Stimulated activated CD8-positive, alpha-beta memory T cell treated with anti-CD3 and anti-CD28 coated beads, Interleukin-7, amount 100 ng/mL, for 4 hours (primary cell): ENCODE measurements at places on chromosomes 1 and 21.
A peak's percentile ranks its signal among the peaks of the same experiment; 100 is the strongest.

DNA sequence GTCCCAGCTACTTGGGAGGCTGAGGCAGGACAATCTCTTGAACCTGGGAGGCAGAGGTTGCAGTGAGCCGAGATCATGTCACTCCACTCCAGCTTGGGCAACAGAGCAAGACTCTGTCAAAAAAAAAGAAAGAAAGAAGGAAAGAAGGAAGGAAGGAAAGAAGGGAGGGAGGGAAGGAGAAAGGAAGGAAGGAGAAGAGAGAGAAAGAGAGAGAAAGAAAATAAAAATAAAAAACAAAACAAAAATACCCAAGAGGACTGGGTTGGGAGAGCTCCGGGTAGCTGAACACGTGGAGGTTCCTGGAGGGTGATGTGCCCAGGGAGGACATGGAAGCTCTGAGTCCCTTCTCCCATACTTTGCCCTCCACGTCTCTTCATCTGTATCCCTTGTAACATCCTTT lies 45.7 kb upstream of the CITED4 start:
- DNase-seq = no peak

GRCh38 chr1:220685879-220686278 lies 4.3 kb upstream of the C1orf115 start:
- DNase-seq = no peak

- DNase-seq = no peak
Observed at GRCh38 chr1:54285815-54286345, 85.9 kb downstream of the MRPL37 start.

DNA sequence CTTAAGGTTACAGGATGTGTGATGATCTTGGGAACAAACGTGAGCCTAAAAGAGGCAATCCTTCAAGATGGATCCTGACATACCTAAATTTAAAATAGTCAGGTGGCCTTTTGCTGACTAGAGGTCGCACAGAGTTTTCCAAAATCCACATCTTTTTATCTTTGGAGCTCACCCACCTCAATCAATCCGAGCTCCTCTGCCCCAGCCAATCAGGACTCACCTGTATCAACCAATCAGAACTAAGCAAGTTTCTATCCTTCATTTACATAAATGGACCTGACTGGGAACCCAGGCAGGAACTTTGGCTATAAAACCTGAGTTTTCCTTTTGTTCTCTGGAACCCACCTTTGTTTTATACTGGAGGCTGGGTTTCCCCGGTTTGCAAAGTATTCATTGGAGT lies 16.2 kb downstream of the DNAJC11 start:
- no peak for DNase-seq

- DNase-seq = no peak
Observed at GRCh38 chr1:208369658-208370057, 125.5 kb upstream of the PLXNA2 start.

- DNase-seq = no peak
Observed at GRCh38 chr1:114088392-114089299, 65.0 kb downstream of the SYT6 start.

DNA sequence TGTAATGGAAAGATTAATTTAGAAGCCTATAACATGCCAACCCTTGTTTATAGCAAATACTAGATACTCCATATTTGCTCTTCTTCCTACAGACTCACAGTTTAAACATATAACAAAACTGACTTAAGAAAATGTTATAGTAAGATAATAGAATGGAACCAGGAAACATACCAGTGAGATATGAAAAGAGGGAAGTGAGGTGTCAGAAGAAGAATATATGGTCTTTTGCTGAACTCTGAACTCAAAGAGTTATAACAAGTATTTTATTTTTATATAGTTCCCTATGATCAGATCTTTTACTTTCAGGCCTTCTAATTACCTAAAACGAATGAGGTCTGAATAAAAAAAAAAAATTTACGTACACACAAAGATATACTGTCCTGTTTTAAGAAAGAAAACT lies 20.9 kb downstream of the TMED5 start:
- DNase-seq = no peak

DNA sequence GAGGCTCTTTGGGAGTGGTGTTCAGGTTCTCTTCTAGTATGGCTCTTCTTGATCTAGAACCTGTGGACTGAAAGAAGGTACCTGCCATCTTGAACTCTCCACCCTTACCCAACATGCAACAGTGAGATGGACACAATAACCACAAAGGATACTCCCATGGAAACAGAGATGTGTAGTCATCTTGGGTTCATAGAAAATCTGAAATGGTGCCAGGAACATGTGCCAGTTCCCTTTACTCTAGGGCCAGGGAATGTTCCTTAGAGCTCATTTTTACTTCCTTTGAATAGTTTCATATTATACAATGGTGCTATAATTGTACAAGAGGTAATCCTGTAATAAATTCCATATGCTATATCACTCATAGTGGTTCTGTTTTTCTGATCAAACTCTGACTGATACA lies 13.2 kb upstream of the SCYL3 start:
- DNase-seq = no peak

GRCh38 chr1:65247419-65248359 lies 61.7 kb upstream of the DNAJC6 start:
- DNase-seq = no peak

DNA sequence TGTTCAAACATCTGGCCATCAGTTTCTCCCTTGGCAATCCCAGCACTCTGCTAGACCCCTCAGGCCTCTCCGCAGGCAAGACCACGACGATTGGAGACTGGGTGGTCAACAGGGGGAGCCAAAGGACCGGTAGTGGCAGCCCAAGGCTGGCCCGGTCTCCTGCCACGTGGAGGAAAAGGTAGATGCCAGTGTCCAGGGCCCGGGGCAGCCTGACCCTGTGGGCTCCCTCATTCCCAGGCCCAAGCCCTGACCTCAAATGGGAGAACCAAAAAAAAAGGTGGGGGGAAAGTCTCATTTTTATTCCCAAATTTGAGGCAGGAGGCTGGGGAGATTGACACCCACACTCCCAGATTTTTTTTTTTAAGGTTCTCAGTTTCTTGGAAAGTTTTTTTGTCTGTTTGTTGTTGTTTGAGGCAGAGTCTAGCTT lies 24.8 kb downstream of the S100A6 start:
- DNase-seq = peak; percentile 62

DNA sequence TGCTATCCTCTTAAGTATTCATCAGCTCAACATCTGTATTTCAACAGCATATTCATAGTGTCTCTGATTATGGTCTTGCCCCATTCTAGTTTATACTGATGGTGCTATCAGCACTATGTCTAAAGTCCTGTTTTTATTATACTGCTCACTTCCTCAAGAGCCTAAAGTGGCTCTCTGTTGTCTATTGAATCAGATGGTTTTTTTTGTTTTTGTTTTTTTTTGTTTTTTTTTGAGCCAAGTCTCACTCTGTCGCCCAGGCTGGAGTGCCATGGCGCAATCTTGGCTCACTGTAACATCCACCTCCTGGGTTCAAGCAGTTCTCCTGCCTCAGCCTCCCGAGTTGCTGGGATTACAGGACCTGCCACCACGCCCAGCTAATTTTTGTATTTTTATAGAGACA lies 6.1 kb downstream of the STX12 start:
- DNase-seq = no peak

DNA sequence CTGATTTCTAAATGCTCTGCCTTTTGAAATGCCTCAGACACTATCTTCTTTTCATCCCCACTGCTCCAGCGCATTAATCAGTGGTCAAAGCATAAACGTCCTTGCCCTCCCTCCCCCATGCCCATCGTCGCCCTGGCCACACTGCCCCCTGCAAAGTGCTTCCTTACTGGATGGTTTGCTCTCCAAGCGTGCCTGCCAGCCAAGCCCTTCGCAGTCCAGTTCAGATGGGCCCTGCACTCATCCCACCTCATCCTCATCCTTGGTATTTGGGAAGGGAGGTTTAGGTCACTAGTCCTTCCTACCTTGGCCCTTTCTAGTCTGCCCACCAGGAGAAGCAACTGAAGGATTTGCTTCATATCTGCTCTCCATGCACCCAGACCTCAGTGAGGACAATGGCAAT lies 3.1 kb downstream of the GJA4 start:
- no peak for DNase-seq

DNA sequence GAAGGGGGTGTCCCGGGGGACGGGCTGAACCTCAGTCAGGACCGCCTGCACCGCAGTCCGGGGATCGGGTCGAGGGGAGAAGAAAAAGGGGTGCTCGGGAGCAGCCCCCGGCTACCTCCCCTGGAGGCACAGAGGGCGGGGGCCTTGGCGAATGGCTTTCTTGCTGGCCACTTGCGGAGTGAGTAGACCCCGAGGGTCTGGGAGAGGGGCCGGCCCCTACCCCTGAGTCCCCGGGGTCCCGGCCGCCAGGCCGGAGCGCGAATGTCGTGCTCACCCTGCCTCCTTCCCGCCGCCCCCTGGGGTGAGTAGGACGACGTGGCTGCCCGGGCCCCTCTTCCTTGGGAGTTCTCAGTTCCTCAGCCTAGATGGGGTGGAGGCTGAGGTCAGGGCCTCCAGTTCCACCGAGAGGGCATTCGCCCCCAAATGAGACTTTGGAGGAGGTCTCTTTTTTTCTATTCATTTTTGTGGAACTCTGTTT lies 113.0 kb downstream of the OSBPL9 start:
- DNase-seq = peak; percentile 10

- DNase-seq = no peak
Observed at GRCh38 chr1:25641931-25642573, 25.5 kb downstream of the MAN1C1 start.
